ENCODE measurements at places on chromosomes 2 and 18. TPM values are rescaled to one million over a fixed set of nuclear protein-coding genes. Genes with fewer than 3 reads are reported as not detected.

Gene TM4SF20
- total RNA-seq: not detected

Gene PROC
- total RNA-seq: not detected

Gene EVA1A
- 0.41 TPM for total RNA-seq

Gene QPCT
- 22.0 TPM for total RNA-seq

Gene TUBA4B
- total RNA-seq: not detected

Gene LYG1
- total RNA-seq: 0.41 TPM

Gene AFF3
- 56.7 TPM for total RNA-seq

Gene GPAT2
- total RNA-seq: 2.0 TPM

Data from frontal cortex (tissue), 4 donors.